GM23248 (cell line): ENCODE measurements at places on chromosomes 3 and 15. TPM values are rescaled to one million over a fixed set of nuclear protein-coding genes. Genes with fewer than 3 reads are reported as not detected.
A peak's percentile ranks its signal among the peaks of the same experiment; 100 is the strongest.

DNA sequence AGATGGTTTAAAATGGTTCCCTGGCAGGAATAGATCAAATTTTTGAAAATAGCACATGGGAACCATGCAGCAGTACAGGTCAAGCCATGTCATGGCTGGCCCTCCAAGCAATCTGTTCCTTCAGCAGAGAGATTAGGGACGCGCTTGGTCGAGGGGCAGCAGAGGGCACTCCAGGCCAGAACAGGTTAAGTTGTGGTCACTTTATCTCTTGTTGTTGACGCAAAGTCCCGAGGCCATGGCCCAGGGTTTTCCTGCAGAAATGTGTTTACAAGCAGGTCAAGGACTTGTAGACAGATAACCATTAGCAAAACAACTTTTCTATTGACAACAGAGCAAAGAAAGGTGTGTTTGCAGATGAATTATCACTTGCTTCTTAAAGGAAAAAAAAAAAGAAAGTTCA lies 570.0 kb upstream of the NR2F2 start:
- no peaks in the 10 kb centered on the region for H3K36me3 ChIP-seq
- DNase-seq: no peak
- H3K27me3 ChIP-seq: no peaks in the 10 kb centered on the region
- no peak overlapping the region for H3K27ac ChIP-seq
- H3K4me3 ChIP-seq: no peak overlapping the region
- no peaks in the 10 kb centered on the region for H3K4me1 ChIP-seq

- no peaks in the 10 kb centered on the region for H3K27me3 ChIP-seq
- no peak overlapping the region for H3K27ac ChIP-seq
- no peak overlapping the region for H3K4me3 ChIP-seq
- H3K4me1 ChIP-seq: peaks cover 10% of the 10 kb centered on the region; the same call in 1 of the 2 replicates
- DNase-seq: peak; percentile 66
Measured at GRCh38 chr3:141353652-141354495, 14.4 kb upstream of the ZBTB38 start.

GRCh38 chr3:21446027-21446426 lies 305.0 kb downstream of the ZNF385D start:
- peaks cover 22% of the 10 kb centered on the region for H3K4me1 ChIP-seq
- DNase-seq: no peak

DNA sequence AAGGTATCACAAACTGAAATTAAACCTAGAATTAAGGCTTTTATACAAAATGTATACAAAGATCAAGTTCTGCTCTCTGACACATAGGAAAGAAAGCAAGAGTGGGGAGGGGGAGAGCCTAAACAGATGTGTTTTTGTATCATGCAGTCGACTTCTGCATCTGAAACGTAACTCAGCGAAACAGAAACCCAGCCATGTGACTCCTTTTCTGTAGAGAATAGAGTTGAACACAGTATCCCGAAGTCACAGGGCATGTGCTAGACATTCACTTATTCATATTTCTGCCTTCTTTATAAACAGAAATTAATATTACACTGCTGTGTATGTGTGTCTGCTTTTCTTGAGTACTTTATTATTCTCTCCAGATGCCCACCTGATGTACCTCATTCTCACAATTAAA lies 121.0 kb downstream of the PDZRN3 start:
- no peaks in the 10 kb centered on the region for H3K27me3 ChIP-seq
- peaks cover 43% of the 10 kb centered on the region for H3K4me1 ChIP-seq
- peak overlapping the region; percentile 67 for H3K27ac ChIP-seq
- DNase-seq: no peak

GRCh38 chr3:123834631-123835030 lies 49.5 kb downstream of the MYLK start:
- no peak overlapping the region for H3K4me3 ChIP-seq
- H3K27ac ChIP-seq: peak overlapping the region; percentile 38
- H3K27me3 ChIP-seq: no peaks in the 10 kb centered on the region
- peak; percentile 94 for DNase-seq

DNA sequence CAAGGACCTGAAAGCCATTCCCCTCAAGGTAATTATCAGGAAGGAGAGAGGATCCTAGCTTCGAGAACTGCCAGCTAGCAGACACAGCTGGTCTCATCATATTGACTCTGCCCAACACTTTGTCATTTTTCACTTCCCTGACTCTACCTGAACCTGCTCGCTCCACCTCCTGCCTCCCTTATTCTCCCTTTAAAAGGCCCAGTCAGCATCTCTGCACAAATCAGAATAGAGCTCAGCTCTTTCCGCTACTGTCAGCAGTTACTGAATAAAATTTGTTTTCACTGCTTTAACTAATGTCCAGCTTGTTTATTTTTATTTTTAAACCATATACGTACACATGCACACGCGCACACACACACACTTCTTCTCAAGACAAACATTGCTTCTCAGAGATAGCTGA lies 57.2 kb upstream of the MCF2L2 start:
- DNase-seq: no peak
- peaks cover 8% of the 10 kb centered on the region; the same call in 1 of the 2 replicates for H3K4me1 ChIP-seq
- H3K27me3 ChIP-seq: no peaks in the 10 kb centered on the region
- H3K4me3 ChIP-seq: no peak overlapping the region
- H3K27ac ChIP-seq: no peak overlapping the region

GRCh38 chr3:11370191-11370590 lies 98.0 kb downstream of the ATG7 start:
- no peaks in the 10 kb centered on the region for H3K27me3 ChIP-seq
- no peak overlapping the region for H3K4me3 ChIP-seq
- DNase-seq: no peak

GRCh38 chr15:68278595-68279405 lies 1.3 kb downstream of the FEM1B start:
- H3K4me3 ChIP-seq: peak overlapping the region; percentile 99
- H3K27ac ChIP-seq: peak overlapping the region; percentile 95
- H3K27me3 ChIP-seq: no peaks in the 10 kb centered on the region
- peaks cover 50% of the 10 kb centered on the region for H3K4me1 ChIP-seq
- DNase-seq: peak; percentile 68

- peak; percentile 3 for DNase-seq
- no peak overlapping the region for H3K4me3 ChIP-seq
- no peak overlapping the region for H3K27ac ChIP-seq
- no peaks in the 10 kb centered on the region for H3K27me3 ChIP-seq
- H3K4me1 ChIP-seq: peaks cover 13% of the 10 kb centered on the region
Measured at GRCh38 chr15:61119556-61119955, 109.5 kb downstream of the RORA start.

DNA sequence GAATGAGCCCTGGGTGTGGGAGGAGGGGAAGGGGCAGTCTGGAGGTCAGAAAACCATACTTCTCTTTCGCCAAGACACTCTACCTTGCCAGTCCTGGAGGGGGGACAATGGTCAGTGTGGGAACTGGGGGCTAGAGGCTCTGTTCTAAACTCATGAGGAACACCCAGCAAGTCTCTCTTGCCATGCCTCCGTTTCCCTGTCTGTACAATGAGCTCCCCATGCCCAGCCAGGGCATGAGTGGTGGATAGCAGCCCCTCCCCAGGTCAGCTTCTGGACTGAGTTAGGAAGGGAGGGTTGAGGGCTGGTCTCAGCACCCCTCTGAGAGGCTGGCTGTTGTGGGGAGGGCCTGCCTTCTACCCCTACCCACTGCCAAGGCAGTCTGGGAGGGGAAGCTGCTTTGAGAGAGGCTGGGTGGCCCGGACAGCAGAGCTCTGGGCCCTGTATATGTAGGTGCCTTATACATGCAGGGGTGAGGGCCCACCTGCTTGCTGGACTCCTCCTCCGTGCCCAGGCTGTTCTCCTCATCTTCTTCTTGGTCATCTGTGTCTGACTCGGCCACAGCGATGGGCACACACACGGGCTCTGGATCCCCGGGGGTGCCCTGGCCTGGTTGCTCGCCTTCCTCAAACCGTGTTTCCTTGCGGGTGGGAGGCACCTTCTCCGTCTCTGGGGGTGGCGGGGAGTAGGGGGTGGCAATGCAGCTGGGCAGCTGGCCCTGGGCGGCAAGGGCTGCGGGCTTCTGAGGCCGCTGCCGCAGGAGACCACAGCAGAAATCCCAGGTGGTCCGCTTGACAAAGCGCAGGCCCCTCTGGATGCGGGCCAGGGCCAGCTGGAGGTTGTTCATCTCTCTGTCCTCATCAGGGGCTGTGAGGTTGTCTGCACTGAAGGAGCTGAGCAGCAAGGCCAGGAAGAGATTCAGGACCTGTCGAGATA lies 68.8 kb downstream of the SCN5A start:
- no peak overlapping the region for H3K27ac ChIP-seq
- H3K4me1 ChIP-seq: no peaks in the 10 kb centered on the region
- H3K36me3 ChIP-seq: no peaks in the 10 kb centered on the region
- no peaks in the 10 kb centered on the region; the same call in 1 of the 2 replicates for H3K27me3 ChIP-seq
- no peak overlapping the region for H3K4me3 ChIP-seq

DNA sequence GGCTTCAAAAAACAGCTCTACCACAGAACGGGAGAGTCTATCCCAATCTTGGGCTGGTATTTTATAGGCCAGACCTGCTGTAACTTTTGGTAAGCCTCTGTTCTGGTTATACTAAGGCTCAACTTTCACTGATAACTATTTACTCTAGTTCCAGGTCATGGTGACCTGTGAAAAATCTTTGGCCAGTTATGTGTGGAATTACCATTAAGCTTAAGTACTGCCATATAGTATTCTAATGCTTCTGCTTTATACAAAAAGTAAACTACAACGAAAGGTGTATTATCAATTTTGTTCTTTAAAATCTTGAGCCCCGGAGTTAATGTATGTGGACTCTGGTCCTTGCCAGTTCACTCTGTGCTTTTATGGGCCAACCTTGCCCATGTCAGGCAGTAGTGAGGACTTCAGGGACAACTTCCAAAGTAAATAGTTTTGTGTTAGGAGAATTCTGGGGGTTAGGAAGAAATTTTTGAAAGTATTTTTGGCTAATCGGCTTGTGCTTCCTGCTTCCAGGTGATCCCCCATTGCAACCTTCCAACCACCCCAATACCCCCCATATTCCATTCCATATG lies 6.4 kb downstream of the SIAH2 start:
- no peak overlapping the region for H3K4me3 ChIP-seq
- no peak for DNase-seq
- H3K27ac ChIP-seq: peak overlapping the region; percentile 47
- H3K27me3 ChIP-seq: no peaks in the 10 kb centered on the region

DNA sequence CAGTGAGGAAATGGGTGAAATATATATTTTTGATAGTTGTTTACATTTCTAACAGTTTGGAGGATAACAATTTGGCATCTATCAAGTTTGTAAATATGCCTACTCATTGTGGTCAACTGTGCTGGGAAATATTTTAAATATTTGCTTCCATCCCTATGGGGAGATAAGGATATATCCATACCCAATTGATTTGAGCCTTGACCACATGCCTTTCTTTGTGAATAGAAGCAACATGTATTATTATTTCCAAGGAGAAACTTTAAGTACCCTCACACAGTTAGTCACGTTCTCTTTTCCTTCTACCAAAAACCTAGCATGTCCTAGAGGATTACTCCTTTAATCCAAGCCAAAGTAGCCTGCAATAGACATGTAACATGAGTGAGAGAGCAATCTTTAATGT lies 245.4 kb upstream of the CBLB start:
- peak overlapping the region; percentile 60 for H3K27ac ChIP-seq
- no peaks in the 10 kb centered on the region for H3K27me3 ChIP-seq
- DNase-seq: no peak
- H3K36me3 ChIP-seq: no peaks in the 10 kb centered on the region
- H3K4me1 ChIP-seq: peaks cover 16% of the 10 kb centered on the region
- no peak overlapping the region for H3K4me3 ChIP-seq

DNA sequence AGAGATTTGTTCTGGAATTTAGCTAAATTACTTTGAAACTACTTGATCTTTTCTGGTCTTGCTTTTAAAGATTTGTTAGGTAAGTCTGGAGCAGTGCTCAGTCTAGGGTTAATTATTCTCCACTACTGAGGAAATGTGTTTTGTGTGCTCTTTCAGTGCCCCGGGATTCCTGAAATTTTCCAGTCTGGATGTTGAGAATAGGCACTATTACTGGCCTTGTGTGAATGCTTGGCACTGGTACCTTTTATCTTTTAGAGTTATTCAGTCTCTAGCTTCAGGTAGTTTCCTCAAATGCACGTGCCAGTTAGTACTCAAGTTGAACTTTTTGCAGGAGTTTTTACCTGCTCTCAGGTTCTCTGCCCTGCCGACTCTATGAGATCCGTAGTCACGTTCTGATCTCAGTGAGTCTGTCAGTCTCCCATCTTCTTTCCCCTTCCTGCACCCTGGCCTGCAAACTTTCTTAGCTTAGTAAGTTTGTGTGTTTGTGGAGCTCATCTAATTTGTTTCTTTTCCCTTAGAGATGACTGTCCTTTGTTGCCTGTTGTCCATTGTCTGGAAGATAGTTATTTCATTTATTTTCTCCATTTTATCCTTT lies 39.5 kb downstream of the TCF12 start:
- no peaks in the 10 kb centered on the region for H3K27me3 ChIP-seq
- peaks cover 22% of the 10 kb centered on the region for H3K4me1 ChIP-seq
- no peak overlapping the region for H3K27ac ChIP-seq
- no peaks in the 10 kb centered on the region for H3K36me3 ChIP-seq
- no peak overlapping the region for H3K4me3 ChIP-seq
- DNase-seq: no peak

The IL17RE gene
- 0.51 and 5.5 TPM in 2 replicates for total RNA-seq

The MESP1 gene
- total RNA-seq: not detected in 2 replicates

The TMEM212 gene
- not detected in 2 replicates for total RNA-seq

The UROC1 gene
- total RNA-seq: not detected in 2 replicates

The TAGLN3 gene
- total RNA-seq: 1.3 TPM in 1 of 2 replicates, not detected in the other

The TIGIT gene
- total RNA-seq: not detected in 2 replicates

The RAB6B gene
- 0.38 and 0.76 TPM in 2 replicates for total RNA-seq

The SERINC4 gene
- total RNA-seq: not detected in 2 replicates

The TIMP4 gene
- total RNA-seq: 0.54 TPM in 1 of 2 replicates, not detected in the other

The KBTBD12 gene
- not detected in 2 replicates for total RNA-seq

The ST3GAL6 gene
- not detected in 2 replicates for total RNA-seq

The SCAANT1 gene
- total RNA-seq: not detected in 2 replicates
